Stimulated activated CD8-positive, alpha-beta memory T cell treated with anti-CD3 and anti-CD28 coated beads, Interleukin-12 subunit alpha, Interleukin-12 subunit beta, amount 100 ng/mL, for 4 hours (primary cell): ENCODE measurements at places on chromosomes 3 and 15.

DNA sequence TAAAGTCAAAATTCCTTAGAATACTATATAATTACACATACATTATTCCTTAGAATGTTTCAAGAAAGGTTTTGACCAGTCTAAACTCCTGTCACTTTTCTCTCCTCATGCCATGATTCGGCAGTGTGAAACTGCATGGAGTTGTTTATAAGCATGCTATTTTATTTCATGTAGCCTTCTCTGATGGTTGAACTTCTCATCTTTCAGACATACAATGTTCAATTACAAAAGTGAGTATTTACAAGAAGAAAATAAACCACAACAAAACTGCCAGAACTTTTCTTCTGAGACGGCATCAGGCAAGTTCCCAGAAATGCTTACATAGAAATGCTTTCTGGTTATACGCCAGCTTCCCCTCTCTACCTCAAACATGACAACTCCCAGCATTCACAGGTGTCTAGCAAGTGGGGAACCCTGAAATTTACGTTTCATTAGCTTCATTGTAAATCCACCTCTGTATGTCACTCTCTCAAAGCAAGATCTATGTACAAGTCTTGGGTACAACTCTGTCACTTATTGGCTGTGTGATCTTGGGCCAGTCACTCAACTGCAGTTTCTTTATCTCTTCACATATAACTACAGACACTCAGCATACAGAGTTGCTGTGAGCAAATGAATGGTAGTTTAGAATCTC lies 42.7 kb downstream of the HDGFL3 start:
- no peak for DNase-seq

GRCh38 chr3:78434801-78435200 lies 1333.0 kb downstream of the ROBO1 start:
- no peak for DNase-seq

DNA sequence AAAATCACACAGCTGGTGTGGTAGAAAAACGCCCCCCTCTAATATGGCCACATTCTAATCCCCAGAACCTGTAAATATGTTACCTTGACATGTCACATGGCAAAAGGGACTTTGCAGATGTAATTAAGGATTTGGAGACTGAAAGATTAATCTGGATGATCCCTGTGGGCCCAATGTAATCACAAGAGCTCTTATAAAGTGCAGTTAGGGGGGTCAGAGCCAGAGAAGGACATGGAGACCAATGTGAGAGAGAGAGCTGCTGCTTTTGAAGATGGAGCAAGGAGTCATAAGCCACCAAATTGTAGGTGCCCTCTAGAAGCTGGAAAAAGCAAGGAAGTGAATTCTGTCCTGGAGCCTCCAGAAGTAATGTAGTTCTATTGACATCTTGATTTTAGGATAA lies 152.6 kb downstream of the PEX5L start:
- DNase-seq, result no peak

- no peak for DNase-seq
Observed at GRCh38 chr3:193377591-193377990, 962 bp downstream of the ATP13A5 start.

- no peak for DNase-seq
Observed at GRCh38 chr15:59335207-59335786, 37.4 kb downstream of the MYO1E start.

GRCh38 chr15:52733088-52733487 lies 53.9 kb upstream of the ATOSA start:
- DNase-seq, result no peak

DNA sequence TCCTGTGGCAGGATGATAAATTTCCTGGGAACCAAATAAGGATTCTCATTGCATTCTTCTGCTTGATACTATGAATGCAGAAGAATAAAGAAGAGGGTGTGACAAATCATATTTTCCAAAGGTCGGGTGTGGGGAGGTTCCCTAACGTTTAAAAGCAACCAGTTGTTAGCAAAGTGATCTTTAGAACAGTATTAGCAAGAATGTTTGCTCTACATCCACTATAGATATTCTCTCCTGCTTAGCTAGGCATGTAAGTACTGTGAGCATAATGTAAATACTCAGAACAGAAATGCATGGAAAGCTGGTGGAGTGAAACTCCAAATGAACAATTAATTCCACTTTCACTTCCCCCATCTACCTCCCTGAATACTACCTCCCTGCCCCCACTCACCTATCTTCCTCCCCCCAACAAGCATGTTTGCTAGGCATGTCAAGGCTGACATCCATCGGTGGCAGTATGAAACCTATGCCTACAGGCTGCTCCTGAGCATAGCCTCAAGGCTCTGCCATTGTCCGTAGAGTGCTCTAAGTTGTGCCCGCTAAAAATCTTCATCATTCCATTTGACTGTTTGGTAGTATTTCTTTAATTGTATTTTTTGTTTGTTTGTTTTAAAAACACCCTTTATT lies 329.7 kb downstream of the TIGIT start:
- DNase-seq, result no peak

GRCh38 chr3:133674290-133674919 lies 12.7 kb upstream of the TOPBP1 start:
- DNase-seq, result no peak

- no peak for DNase-seq
Observed at GRCh38 chr3:38101811-38102443, 35.0 kb downstream of the ACAA1 start.

DNA sequence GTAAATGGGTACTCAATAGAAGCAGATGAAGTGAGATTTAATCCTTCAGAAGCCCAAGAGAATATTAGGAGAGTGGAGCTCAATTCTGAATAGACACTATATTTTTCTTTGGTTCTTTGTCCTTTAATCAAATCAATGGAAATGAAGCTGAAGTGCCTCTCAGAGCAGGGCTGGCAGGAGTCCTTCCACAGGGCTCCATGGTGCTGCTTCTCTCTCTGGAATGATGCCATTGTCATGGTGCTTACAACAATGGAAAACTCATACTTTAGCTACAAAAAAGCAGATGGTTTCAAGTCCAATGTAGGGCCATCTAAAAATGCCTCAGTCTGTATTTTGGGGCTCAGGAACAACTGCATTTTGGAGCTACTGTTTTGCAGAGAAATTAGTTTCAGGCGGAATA lies 125.1 kb downstream of the SNRK start:
- DNase-seq, result no peak

DNA sequence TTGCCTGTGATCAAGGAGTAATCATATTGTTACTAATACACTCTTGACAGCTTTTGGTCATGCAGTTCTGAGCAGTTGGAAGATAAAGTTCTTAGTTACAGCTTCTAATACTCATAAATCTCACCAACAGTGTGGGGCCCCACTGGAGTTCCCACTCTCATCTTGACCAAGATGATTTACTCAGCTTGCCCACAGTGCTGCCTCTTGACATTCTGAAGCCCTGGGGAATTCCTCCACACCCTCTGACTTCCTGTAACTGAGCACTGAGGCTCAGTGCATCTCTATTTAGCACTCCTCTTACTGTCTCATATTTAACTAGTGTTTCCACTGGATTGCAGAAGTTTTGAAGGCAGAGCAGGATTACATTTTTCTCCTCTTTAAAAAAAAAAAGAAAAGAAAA lies 1.9 kb upstream of the ARL6IP5 start:
- peak; percentile 58 for DNase-seq

DNA sequence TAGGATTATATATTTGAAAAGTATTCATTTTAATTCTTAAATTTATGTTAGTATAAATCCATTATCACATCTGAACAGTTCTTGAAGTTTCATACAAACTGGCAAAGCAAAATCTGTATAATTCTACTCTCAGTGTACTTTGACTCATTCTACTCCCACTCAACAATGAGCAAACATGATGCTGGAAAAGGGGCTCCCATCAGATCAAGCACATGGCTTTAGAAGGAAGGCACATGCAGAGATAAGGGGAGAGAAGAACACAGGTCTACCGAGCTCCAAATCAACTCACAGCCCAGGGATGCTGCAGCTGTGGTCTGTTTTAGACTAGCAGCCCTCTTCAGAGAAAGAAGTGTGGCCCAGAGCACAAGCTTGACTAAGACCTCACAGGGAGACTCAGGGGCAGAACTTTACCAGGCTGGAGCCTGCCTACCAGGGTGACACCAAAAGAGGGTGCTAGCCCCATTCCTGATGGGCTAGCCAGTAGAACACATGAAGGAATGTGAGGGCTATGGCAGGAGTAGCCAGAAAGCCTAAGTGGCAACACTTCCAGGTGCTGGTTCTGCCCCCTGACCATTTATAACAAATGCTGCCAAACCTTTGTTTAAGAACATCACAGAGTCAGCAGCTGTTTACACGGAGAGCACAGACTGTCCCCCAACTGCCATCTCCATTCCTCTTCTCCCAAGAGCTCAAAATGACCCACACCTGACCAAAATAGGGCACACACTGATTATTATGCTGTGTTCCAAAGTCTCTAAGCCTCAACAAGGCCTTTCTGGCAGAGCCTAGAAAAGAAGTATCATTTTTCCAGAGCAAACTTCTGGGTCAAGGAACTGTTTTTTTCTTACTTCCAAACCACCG lies 19.5 kb downstream of the SEC22C start:
- DNase-seq, result no peak

DNA sequence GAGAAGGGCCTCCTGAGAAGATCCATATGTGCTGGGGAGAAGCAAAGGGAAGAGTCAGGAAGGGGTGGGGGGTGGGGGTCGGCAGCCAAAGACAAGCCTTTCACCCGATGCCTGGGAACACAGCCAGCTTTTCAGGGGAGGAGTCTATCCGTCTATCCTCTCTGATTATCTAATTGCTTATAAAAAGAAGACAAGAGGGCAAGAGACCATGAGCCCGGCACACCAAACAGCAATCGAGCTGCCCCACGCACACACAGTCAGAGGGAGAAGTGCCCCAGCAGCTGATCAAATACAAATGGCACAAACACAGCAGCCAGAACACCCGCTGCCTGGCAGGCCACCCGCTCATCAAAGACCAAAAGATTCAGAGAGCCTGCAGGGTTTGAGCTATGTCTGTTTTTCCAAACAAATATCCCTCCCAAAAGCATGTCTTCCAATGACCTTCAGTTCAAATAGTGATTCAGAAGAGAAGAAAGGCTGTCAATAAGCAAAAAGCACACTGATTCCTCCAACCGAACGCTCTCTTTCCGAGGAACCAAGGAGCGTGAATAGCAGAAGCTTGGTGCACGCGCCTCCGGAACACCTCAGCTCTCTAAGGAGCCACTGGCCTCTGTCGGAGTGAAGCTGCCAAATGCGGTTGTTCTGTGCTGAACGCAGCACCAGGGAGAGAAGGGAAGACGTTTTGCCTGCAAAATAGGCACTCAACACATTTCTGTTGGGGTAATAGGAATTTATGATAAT lies 419.2 kb downstream of the OCA2 start:
- DNase-seq, result no peak

DNA sequence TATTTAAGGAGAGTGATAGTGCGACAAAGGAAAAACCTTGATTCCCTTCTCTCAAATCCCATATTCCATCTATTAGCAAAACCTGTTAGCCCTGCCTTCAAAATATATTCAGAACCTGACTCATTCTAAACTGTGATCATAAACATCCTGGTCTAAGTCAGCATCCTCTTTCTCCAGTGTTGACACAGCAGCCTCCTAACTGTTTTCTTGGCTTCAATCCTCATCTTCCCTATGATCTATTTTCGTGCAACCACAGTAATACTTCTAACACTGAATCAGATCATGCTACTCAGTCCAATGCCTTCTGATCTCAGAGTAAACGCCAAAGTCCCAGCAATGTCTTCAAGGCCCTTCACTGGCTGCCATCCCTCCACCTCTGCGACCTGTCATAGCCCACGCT lies 785.1 kb downstream of the EDEM1 start:
- no peak for DNase-seq

- no peak for DNase-seq
Observed at GRCh38 chr3:40299721-40300335, 9.7 kb upstream of the EIF1B start.

DNA sequence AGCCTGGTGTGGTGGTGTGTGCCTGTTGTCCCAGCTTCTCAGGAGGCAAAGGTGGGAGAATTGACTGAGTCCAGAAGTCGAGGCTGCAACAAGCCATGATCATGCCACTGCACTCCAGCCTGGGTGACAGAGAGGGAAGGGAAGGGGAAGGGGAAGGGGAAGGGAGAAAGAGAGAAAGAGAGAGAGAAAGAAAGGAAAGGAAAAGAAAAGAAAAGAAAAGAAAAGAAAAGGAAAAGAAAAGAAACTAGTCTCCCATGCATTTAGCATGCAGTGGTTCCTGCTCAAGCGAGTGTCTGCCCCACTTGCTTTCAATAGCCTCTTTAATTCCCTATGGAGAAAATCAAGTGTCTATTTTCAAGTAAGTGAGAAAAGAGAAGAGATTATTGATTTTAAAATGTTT lies 20.6 kb upstream of the CAPN7 start:
- DNase-seq, result no peak

GRCh38 chr3:39388741-39389248 lies 5.6 kb downstream of the SLC25A38 start:
- no peak for DNase-seq

GRCh38 chr3:192913540-192913939 lies 4.1 kb downstream of the MB21D2 start:
- no peak for DNase-seq

DNA sequence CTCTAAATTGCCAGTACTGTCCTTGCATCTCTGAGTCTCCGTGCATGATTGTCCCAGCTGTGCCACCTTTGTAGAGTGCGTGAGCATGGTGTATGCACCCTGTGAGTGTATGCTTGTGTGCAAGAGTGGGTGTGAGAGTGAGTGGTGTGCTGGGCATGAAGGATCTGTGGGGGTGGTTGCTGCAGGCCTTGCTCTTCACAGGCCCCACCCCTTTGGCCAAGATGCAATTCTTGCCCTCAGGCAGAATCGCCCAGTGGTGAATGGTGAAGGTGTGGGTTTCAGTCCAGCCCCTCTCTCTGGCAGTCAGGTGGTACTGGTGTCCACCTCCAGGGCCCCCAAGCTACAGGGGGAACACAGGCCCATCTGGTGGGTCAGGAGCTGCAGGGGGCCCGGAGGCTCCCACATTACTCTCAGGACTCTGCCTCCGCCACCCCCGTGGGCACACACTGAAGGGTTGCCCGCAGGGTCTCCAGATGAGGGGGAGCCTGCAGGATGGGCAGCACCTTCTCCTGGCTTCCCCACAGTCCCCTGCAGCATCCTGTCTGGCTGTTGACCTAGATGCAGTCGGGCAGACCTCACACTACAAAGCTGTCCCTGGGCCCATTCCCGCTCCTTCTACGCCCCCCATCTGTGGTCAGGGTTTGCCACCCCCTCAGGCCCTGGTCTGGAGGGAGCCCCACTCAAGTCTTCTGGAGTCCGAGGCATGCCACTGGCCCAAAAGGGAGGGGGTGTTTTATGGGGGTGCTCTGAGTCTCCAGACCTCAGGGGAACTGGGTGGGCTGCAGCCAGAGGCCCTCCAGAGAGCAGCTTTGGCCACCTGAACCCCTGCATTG lies 8.3 kb upstream of the ROPN1B start:
- DNase-seq, result no peak
